Activated T-helper 9 cell treated with anti-CD3 and anti-CD28 coated beads, Interleukin-2, amount 50 U/mL, for 16 hours (primary cell): ENCODE measurements at places on chromosomes 4 and X.

DNA sequence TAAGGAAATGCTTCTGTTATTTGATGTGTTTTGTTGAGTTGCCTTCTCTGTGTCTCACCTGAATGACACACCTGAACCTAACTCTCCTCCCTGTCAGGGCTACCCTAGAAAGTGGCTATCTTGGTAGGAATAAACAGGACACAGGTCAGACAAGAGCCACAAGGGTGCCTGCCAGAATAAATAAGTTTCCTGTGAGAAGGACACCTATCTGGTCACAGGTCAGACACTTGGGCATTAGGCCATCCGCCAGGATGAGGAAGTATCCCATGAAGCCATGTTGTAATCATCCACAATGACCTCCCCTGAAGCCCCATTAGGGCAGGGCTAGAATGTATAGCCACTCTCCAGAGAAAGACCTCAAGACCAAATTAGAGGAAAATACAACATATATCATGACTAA lies 318.8 kb downstream of the ZNF674 start:
- DNase-seq, result no peak

GRCh38 chrX:67654301-67654700 lies 110.5 kb downstream of the AR start:
- no peak for DNase-seq

GRCh38 chr4:31086756-31087330 lies 366.7 kb downstream of the PCDH7 start:
- no peak for DNase-seq

DNA sequence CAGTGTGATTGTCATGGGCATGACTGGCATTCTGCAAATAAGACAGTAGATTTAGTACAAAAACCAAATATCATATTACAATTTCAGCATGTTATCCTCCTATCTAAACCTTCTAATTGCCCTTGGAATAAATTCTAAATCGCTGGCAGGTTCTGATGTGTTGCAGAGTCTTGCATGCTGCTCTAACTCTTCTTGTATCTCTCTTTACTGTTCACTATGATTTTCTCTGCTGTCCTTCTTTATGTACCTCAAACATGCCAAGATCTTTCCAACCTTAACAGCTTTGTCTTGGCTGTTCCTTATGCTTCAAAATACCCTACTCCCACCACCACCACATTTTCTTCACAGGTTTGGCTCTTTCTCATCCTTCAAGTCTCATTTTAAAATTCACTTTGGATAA lies 43.0 kb upstream of the KCNIP4 start:
- no peak for DNase-seq

DNA sequence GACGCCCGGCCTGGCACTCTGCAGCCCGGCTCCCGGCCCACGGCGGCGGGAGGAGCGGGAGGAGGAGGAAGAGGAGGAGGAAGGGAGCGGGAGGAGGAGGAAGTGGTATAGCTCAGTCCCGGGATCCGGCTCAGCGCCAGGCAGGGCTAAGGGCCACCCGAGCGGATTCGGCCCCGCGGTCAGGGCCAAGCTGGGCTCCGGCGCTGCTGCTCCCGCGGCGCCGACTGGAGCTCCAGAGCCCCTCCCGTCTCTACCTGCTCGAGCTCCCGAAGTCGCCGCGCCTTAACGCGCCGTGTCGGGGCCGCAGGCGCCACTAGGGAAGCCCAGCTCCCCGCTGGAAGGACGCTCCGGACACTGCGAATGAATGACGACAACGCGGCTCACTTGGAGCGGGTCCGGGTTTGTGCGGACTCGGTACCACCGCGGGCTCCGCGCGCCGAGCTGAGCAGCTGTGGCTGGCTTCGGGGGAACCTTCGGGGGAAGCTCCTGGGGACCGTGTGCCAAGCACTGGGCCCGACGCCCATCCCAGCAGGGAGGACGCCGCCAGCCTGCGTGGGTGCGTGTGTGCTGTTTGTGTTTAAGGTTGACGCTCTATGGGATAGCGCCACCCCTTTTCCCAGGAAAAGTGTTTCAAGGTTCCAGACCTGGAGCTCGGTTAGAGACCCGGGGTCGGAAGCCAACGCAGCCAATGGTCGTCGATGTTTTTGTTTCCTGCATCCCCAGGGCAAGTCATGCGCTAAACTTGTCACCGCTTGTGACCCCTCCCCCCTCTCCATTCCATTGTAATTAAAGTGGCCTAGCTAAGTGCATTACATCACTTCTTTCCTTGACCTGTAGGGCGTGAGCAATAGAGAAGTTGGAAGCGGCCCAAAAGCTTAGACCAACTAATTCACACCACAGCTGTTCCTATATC lies at the start of gene TBC1D9:
Gene TBC1D9 (minus strand): TSS at position 67 of the 913 bp plus-strand sequence. CDS start 340 bp downstream, outside the sequence.
- DNase-seq, result no peak

DNA sequence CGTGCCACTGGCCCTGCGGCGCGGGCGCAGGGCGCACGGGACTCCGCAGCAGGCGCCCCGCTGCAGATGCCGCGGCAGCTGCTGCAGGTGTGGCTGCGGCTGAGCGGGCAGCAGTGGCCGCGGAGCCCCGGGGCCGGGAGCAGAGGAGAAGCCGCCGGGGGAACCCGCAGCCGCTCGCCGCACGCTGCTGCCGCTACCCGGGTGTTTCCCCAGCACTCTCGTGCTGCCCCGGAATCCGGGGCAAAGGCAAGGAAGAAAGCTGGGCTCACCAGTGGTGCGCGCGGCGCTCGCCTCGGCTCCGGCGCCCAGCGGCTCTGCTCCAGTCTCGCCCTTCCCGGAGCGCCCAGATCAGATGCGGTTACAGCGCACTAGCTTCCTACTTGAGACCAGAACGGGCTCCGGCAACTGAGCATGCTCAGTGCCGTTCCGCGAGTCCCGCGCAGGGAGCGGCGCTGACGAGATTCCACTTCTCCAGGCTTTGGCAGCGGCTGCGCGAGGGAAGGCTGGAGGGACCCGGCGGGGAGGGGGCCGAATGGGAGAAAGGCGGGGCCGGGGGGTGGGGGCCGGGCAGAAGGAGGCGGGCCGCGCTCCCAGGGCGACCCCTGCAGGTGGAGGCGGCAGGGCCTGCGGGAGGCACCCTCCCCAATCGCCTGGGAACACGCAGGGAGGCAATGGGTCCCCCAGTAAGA lies at the start of gene APBB2:
Gene APBB2 (minus strand): TSS at position 407 of the 689 bp plus-strand sequence. CDS start 181,288 bp downstream, outside the sequence.
- DNase-seq, result peak; percentile 6

GRCh38 chr4:147940171-147940570 lies 208.3 kb downstream of the ARHGAP10 start:
- DNase-seq, result no peak

DNA sequence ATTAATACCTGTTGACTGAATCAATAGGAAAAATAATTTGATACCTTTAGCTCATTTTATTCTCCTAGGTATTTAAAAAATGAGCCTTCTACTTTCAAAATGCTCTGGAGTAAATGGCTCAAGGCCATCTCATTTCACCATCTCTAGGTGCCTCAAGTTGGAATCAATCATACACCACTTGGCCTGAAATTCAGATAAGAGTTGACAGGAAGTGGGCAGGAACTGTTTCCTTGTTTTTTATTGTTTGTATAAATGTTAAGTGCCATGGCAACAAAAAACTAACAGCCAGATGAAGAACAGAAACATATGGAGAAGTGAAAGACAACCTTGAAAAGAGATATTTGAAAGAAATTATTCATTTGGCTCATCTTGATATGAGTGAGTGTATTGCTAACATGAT lies 12.4 kb downstream of the LIMCH1 start:
- no peak for DNase-seq

GRCh38 chr4:6002492-6002833 lies 15.8 kb downstream of the C4orf50 start:
- DNase-seq, result no peak

GRCh38 chr4:106312377-106312776 lies 3.6 kb downstream of the TBCK start:
- DNase-seq, result no peak

GRCh38 chrX:17465201-17465600 lies 90.2 kb downstream of the NHS start:
- DNase-seq, result no peak
